ENCODE measurements at places on chromosomes 2 and 18. TPM values are rescaled to one million over a fixed set of nuclear protein-coding genes. Genes with fewer than 3 reads are reported as not detected.

The ABHD1 gene
- total RNA-seq = not detected

The LANCL1 gene
- 27.9 TPM for total RNA-seq

The RAX gene
- not detected for total RNA-seq

The ACP1 gene
- total RNA-seq = 100 TPM

The RAB6D gene
- not detected for total RNA-seq

The ERFE gene
- total RNA-seq = 9.8 TPM

The SCTR gene
- not detected for total RNA-seq

The OSBPL6 gene
- 3.1 TPM for total RNA-seq

The COLEC11 gene
- total RNA-seq = 2.4 TPM

The PSMA8 gene
- not detected for total RNA-seq

The UGT1A8 gene
- total RNA-seq = not detected

The NAGK gene
- 100 TPM for total RNA-seq

The CIB4 gene
- not detected for total RNA-seq

The FZD7 gene
- total RNA-seq = 34.8 TPM

The RUFY4 gene
- total RNA-seq = not detected

The GALNT13 gene
- total RNA-seq = 0.52 TPM

The NT5DC4 gene
- not detected for total RNA-seq

The IL36G gene
- total RNA-seq = not detected

The SH3RF3 gene
- 1.7 TPM for total RNA-seq

The SLC14A1 gene
- total RNA-seq = not detected

The PSTPIP2 gene
- 7.2 TPM for total RNA-seq

The SPP2 gene
- total RNA-seq = not detected

The PLGLB2 gene
- total RNA-seq = 1.7 TPM

The MZT2A gene
- 219 TPM for total RNA-seq

The SCN7A gene
- 0.36 TPM for total RNA-seq

The FN1 gene
- total RNA-seq = 962 TPM

The SERPINB3 gene
- 0.12 TPM for total RNA-seq

The SP140L gene
- total RNA-seq = 8.4 TPM

The SF3B6 gene
- 226 TPM for total RNA-seq

The DNAH7 gene
- 0.29 TPM for total RNA-seq

The DPP4 gene
- total RNA-seq = 104 TPM

The ITGB6 gene
- total RNA-seq = 50.4 TPM

The CAPN14 gene
- 0.46 TPM for total RNA-seq

The CXCR1 gene
- total RNA-seq = not detected

The LRRTM1 gene
- 2.0 TPM for total RNA-seq

The ACTG2 gene
- total RNA-seq = not detected

The UBE2E3 gene
- 70.1 TPM for total RNA-seq

Data from epithelial cell of proximal tubule (primary cell).